ENCODE measurements at places on chromosomes 11 and 22.

- peak; percentile 66 for DNase-seq
Observed at GRCh38 chr11:35009191-35009943, 92.9 kb downstream of the PDHX start.

- DNase-seq: no peak
Observed at GRCh38 chr11:117486059-117486458, 158.4 kb downstream of the CEP164 start.

DNA sequence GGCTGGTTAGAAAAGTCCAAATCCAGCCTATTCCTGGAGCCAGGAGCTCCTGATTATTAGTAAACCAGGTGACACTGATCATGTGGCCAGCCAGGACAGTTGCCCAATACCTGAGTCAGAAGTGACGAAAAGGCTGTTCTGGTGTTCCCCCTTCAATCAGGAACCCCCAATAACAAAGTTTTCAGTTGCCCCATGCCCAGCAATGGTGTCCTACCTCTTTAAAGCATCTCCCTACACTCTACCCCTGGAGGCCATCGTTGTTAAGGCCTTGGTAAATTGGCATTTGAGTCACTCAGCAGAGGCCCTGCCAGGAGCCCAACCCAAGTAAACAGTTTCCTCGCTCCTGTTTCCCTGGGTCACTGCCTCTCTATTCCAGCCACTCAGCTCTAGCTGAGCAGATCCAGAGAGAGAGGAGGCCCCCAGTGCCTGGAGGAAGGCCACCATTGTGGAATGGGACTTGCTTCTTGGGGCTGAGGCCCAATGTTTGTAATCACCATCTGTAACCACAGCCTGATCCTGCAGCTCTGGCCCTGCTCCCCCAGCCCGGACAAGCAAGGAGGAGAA is 25.0 kb downstream of the ARHGAP1 start:
- DNase-seq: peak; percentile 73

DNA sequence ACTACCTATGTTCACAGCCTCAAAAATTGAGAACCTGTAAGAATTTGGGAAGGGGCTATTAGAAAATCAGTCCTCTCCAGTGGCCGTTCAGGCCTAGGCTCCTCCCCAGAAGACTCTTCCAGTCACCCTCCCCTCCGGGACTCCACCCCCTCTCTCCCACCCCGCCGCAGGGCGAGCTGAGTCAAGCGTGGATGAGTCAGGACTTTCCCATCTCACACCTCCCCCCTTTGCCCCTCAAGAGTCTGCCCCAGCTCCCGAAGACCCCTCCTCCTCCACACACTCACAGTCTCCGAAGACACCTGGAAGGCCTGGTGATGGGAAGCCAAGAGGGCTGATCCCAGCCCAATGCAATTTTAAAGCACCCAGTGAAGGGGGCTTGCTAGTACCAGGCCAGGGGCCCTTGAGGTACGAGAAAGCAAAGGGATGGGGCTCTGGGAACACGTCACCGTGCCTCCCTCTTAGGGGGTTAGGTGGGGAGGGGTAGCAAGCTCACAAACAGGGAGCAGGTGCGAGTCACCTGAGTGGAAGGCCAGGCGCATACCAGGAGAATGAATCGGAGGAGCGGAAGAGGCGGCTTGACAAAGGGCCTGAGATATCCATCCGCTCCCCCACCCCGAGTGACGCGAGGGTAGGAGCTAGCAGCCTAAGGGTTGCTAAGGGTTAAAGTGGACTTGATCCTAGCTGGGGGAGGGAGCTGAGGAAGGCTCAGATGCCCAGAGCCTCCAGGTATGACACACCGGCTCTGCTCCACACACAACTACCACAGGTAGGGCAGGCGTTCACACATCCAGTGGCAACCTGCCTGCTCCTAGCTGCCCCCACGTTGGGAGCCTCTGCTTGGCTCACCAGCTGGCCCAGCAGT is 13.6 kb downstream of the BCL9L start:
- DNase-seq: peak; percentile 90

- DNase-seq: peak; percentile 30
Observed at GRCh38 chr11:117145393-117145761, 1.3 kb downstream of the PAFAH1B2 start.

DNA sequence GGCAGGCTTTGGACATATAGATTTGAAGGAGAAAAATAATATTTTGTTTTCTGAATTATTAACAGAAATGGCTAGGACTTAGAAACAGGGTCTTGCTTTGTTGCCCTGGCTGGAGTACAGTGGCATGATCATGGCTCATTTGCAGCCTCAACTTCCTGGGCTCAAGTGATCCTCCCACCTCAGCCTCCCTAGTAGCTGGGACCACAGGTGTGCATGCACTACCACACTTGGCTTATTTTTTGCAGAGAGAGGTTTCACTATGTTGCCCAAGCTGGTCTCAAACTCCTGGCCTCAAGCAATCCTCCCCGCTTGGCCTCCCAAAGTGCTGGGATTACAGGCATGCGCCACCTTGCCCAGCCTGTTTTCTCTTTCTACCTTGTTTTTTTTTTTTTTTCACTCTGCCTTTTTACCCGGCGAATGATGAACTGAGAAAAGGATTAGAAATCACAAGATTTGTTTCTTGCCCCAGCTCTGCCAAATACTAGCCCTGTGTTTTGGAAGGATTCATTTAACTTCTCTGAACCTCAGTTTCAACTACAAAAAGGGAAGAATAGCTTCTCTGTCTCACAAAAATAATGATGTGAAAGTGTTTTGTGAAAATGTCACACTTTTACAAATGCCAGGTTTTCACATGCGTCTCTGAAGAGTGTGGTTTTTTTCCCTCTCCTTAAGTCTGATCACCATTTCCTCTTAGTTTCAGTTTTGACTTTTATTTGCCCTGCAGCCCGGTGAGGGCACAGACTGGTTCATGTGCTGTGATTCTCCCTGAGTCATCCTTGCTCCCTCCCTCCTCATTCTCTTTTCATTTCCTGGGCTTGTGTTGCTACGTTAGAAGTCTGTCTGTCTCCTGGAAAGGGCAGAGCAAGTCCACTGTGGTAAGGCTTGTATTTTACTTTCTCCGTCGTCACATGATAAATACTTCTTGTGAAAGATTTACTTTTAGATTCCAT is 67.7 kb downstream of the BCL2L13 start:
- peak; percentile 64 for DNase-seq

Data from colonic mucosa (tissue), 4 donors.